ENCODE measurements at places on chromosomes 11 and 22.

- DNase-seq: no peak
Observed at GRCh38 chr11:14125529-14125928, 163.0 kb downstream of the SPON1 start.

- no peak for DNase-seq
Observed at GRCh38 chr11:115439385-115439784, 64.8 kb downstream of the CADM1 start.

DNA sequence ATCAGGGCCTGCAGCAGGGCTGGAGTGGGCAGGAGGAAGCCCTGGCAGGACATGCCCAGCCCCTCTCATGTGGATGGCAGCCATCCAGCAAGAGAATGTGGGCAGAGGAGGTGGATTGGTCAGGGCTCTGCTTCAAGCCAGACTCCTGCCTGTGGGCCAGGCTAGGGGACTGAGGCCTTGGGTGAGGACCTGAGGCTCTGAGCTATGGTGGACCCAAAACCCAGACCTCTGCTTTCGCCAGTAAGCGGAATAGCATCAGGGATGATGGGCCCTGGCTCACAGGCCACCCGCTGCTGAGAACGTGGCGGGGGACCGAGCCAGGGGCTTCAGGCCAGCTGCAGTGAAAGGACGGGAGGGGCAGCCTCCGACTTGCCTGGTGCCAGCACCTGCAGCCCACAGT, 57.4 kb downstream of the LINC01488 start:
- no peak for DNase-seq

DNA sequence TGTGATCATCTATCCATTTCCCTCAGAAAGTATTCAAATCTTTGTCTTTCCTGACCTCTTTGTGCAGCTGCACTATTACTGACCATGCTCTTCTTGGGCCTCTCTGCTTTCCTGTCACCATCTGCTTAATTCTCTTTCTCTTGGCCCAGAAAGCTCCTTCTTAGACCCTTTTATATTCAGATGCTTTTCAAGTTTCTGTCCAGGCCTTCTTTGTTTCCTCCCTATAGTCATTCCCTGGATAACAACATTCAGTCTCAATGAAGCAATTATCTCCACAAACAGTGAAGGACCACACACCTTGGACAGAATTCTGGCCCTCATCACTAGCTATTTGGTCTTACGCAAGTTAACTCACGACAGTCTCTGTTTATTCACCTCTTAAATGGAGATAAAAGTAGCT, 89.7 kb downstream of the LARGE2 start:
- no peak for DNase-seq

- DNase-seq: no peak
Observed at GRCh38 chr11:5380740-5381342, 2.8 kb upstream of the OR51M1 start.
